ENCODE measurements at places on chromosomes 12 and 14.

GRCh38 chr12:2294651-2295475 is 242.1 kb downstream of the CACNA1C start:
- no peak for DNase-seq

DNA sequence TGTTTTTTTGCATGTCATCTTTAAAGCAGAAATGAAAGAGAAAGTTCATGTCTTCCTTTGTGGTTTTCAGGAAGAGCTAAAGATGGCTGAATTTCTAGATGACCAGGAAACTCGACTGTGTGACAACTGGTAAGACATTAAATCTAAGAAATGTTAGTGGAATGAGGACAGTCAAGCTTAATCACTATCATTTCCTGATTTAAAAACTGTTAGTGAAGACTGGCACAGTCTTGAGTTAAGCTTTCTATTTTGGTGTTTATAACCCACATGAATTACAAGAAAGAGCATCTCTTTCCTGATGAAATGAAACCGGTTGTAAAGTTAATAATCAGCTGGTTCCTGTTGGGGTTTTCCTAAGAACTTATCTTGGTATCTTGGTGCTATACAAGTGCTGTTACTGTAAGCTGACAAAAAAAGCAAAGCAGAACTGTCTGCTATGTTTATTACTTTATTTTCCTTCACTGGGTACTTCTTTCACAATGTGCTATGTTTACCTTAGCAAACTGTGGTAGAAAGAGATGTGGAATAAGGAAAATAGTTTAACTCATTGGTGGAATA is 5.2 kb downstream of the TRAFD1 start:
- no peak for DNase-seq

DNA sequence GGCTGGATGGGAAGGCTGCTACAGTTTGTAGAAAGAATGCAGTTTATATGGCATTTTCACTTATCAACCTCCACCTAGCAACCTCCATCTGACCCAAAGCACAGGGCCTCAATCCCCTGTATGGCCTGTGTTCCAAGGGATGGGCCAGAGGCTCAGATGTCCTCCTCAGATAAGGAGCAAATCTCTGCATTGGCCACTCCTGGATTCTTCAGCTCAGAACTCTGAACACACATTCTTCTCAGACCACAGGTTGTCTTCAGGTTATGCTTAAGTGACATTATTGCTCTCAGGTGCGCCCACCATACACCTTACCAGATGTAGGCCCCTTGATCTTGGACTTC is 47.9 kb upstream of the JDP2 start:
- DNase-seq = no peak

DNA sequence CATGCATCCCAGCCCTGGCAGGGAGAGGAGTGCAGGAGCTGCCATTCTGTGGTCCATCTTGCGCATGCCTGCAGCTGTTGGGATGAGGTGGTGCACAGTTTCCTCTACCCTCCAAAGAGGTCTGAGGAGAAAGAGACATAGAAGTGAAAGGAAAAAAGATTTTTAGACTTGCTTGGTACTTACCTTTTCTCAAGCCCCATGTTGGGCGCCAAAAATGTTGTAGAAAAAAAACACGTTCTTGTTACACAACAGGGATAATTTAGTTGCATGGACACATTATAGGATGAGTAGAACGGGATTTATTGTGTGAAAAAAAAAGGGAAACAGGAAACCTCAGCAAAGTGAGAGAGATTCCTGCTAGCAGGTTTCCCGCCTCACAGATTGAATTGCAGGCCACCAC is 244.4 kb upstream of the GARIN2 start:
- DNase-seq = no peak

All from NCI-H1105 (cell line).